ENCODE measurements at places on chromosomes 3 and 15. TPM values are rescaled to one million over a fixed set of nuclear protein-coding genes. Genes with fewer than 3 reads are reported as not detected.

GRCh38 chr15:65355988-65356353 is 21.8 kb downstream of the IGDCC3 start:
- peak overlapping the region; percentile 70 for H3K4me3 ChIP-seq
- H3K36me3 ChIP-seq, result no peaks in the 10 kb centered on the region
- H3K4me1 ChIP-seq, result peaks cover 7% of the 10 kb centered on the region
- no peak overlapping the region for H3K27ac ChIP-seq

DNA sequence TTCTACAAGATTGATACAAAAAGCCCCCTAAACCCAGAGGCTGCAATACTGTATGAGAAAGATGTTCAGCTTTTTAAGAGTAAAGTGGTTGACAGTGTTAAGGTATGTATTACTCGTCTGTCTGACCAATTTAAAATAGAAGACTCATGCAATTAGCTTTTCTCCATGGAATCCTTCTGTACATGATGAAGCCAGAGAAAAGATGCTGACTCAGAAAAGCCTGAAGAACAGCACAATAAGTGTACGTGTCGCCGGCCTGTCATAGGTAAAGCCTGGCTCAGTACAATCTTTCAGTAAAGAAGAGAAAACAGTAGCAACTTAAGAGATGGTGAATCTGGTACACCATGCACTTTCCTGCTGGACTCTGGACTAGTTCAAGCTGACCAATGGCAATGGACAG is 16.4 kb downstream of the NEK4 start:
- H3K27ac ChIP-seq, result no peak overlapping the region
- no peaks in the 10 kb centered on the region for H3K4me1 ChIP-seq
- no peaks in the 10 kb centered on the region for H3K27me3 ChIP-seq
- H3K4me3 ChIP-seq, result no peak overlapping the region

DNA sequence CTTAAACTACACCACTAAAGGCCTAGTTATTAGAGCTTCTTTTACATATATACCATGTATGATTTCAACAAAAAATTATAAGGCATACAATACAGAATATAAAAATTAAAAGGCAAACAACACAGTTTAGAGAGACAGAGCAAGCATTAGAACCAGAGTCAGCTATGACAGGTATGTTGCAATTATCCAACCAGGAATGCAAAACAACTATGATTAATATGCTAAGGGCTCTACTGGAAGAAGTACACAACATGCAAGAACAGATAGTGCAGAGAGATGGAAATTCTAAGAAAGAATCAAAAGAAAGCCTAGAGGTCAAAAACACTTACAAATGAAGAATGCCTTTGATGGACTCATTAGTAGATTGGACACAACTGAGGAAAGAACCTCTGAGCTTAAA is 39.6 kb downstream of the CCDC54 start:
- no peak for DNase-seq
- peaks cover 4% of the 10 kb centered on the region for H3K4me1 ChIP-seq
- no peak overlapping the region for H3K27ac ChIP-seq
- H3K4me3 ChIP-seq, result no peak overlapping the region
- no peaks in the 10 kb centered on the region for H3K27me3 ChIP-seq
- no peaks in the 10 kb centered on the region for H3K36me3 ChIP-seq

GOLGA6L7 gene
- total RNA-seq, result not detected

- no peak overlapping the region for H3K27ac ChIP-seq
- no peaks in the 10 kb centered on the region for H3K4me1 ChIP-seq
- H3K27me3 ChIP-seq, result no peaks in the 10 kb centered on the region
- no peak overlapping the region for H3K4me3 ChIP-seq
- DNase-seq, result no peak
- H3K36me3 ChIP-seq, result no peaks in the 10 kb centered on the region
These were observed 63.0 kb upstream of the TAMM41 start for GRCh38 chr3:11909726-11910125.

- no peak for DNase-seq
- no peaks in the 10 kb centered on the region for H3K27me3 ChIP-seq
- no peak overlapping the region for H3K27ac ChIP-seq
- H3K4me1 ChIP-seq, result peaks cover 3% of the 10 kb centered on the region
These were observed 5.5 kb upstream of the SNX22 start for GRCh38 chr15:64146041-64146440.

GRCh38 chr15:42581272-42581730 is 5.9 kb downstream of the STARD9 start:
- peak; percentile 45 for DNase-seq
- peaks cover 86% of the 10 kb centered on the region for H3K4me1 ChIP-seq
- peak overlapping the region; percentile 82 for H3K27ac ChIP-seq
- H3K27me3 ChIP-seq, result no peaks in the 10 kb centered on the region
- H3K36me3 ChIP-seq, result no peaks in the 10 kb centered on the region
- peak overlapping the region; percentile 67 for H3K4me3 ChIP-seq

GRCh38 chr3:49878686-49879085 is 9.0 kb upstream of the CAMKV start:
- no peaks in the 10 kb centered on the region for H3K4me1 ChIP-seq
- DNase-seq, result no peak
- no peaks in the 10 kb centered on the region for H3K36me3 ChIP-seq
- no peaks in the 10 kb centered on the region for H3K27me3 ChIP-seq
- H3K4me3 ChIP-seq, result no peak overlapping the region

DNA sequence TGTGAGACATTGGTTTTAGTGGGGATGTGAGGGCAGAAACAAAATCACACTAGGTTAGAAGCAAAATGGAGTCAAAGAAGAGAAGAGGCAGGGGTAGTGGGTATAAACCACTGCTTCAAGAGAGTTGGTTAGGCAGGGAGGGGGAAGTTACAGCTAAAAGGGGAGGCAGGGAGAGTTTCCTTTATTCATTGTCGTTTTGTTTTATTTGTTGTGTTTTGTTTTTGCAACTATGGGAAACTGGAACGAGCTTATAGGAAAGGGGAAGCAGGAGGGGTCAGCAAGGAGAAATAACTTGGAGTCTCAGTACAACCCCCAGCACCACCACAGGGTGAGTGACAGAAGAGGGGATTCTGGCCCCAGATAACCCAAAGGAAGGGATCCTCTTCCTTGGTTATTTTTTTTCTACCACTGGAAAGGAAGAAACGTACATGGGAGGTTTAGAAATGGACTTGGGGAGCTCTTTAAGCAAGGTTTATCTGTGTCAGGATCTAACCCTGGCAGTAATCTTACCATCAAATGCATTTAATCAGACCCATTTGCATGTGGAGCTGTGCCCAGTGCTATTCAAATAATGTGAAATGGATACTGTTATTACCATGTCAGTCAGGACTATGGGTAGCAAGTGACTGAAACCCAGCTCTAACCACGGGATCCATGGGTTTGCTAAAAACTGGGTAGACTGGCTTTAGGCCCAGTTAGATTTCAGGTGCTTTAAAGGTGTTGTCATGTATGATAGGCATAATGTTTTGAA is 68.7 kb downstream of the CCNL1 start:
- H3K4me3 ChIP-seq, result no peak overlapping the region
- no peak for DNase-seq
- H3K27me3 ChIP-seq, result no peaks in the 10 kb centered on the region
- H3K27ac ChIP-seq, result peak overlapping the region; percentile 35

MYO5C gene
- total RNA-seq, result 18.4 TPM

LIPH gene
- 4.5 TPM for total RNA-seq

DNA sequence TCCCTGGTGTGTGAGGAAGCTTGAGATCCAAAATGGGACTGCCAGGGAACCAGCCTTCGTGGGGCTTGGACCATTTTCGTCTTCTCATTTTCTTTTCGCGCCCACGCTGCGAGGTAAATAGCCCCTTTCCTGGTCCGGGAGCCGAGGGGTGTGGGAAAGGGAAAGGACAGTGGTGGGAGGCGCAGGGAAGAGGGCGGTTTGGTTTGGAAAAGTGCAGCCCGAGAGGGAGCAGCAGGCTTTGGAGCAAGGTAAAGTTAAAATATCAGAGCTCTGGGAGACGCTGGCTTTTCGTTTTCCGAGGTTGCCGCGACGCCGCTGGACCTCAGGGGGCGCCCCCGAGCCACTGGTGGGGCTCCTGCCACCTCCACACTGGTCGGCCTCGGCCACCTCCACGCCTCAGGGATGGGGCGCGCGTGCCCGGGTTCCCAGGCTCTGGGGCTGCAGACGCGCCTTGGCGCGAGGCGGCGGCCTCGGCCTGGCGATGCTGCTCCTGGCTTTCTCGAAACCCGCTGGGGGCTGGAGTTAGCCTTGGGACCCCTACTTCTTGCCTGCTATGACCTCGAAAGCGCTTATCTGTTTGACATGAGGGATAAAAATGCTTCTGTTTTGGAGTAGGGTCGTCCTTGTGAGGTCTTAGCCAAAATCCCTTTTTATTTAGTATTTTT is 3.2 kb downstream of the PTPRG start:
- H3K4me3 ChIP-seq, result peak overlapping the region; percentile 75
- H3K4me1 ChIP-seq, result peaks cover 3% of the 10 kb centered on the region
- peak overlapping the region; percentile 57 for H3K27ac ChIP-seq
- no peaks in the 10 kb centered on the region for H3K36me3 ChIP-seq
